ENCODE measurements at places on chromosomes 4 and X.

DNA sequence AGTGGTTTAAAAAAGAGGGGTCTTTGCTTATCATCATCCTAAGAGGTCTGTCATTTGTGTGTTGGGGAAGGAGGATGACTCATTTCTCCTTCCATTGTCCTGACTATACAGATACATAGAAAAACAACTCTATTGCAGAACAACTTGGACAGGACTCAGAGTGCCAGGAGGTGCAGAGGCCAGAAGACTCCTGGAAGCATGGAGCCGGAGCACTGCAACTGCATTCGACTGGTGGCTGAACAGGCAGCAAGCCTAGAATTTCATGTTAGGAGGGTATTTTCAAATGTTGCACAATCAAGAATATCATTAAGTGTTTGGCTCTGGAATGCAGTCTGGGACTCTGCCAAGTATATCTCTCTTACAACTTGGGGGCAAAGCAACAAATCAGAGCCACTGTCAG, 35.0 kb upstream of the MAML3 start:
- no peak for DNase-seq

- no peak for DNase-seq
Measured at GRCh38 chrX:147550217-147550616, 361.5 kb upstream of the FMR1 start.

DNA sequence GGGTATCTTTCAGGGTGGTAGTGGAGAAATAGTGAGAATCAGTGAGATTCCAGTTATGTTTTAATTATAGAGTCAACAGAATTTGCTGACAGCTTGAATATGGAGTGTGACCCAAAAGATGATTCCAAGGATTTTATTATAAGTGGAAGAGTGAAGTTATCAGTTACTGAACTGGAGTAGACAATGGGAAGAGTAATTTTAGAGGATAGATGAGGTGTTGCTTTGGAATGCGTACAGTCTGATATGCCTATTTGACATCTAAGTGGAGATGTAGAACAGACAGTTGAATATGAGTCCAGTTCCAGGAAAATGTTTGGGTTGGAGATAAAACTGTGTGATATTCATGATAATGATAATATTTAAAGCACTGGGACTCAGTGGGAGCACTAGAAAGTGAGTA, 174.2 kb downstream of the MAPK10 start:
- no peak for DNase-seq

DNA sequence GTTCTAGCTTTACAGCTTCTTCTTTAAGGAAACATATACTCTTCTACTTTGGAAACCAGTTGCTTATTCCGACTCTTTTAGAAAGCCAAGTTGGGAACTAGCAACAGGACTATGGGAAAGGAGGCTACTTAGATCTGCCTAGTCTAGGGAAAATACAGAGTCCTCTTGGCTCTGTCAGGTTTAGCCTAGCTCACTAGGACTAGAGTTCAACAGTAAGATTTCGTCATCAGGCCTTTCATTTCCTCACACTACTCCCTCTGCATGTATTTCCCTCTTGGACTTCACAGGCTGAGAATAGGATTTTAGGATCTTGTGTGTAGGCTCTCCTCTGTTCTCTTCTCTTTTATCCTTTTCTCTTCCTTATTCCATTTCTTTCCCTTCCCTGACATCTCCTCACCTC, 409.8 kb downstream of the AR start:
- no peak for DNase-seq

DNA sequence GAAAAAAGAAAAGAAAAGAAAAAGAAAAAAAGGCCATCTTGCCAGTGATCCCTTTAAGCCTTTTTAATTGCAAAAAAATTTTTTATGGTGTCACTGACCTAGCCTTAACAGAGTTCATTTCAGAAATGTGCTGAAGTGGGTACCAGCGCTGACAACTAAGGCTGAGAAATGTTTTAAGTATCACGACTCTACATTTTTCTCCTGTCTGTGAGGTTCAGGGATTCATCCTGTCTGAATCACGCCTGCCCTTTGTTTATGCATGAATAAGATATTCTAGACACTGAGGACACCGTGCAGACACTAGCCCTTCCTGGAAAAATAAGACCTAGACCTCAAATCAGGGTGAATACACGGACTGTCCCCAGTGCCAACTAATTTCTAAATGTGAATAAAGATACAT, 154.4 kb upstream of the NOCT start:
- DNase-seq: no peak

DNA sequence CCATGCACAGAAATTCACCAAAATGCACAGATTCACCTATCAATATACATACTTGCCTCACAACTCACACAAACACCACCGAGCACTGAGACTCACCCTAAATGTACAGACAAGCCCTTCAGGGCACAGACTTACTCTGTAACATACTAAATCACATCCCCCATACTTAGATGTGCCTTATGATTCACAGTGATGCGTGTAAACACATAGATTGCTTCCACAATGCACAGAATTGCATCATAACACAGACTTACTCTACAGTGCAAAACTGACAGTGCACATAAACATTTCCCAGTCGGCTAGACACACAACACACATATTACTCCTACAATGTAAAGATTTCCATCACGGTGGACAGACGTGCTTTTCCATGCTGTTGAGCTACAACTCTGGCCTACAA, 6.2 kb downstream of the LINC00632 start:
- DNase-seq: no peak

DNA sequence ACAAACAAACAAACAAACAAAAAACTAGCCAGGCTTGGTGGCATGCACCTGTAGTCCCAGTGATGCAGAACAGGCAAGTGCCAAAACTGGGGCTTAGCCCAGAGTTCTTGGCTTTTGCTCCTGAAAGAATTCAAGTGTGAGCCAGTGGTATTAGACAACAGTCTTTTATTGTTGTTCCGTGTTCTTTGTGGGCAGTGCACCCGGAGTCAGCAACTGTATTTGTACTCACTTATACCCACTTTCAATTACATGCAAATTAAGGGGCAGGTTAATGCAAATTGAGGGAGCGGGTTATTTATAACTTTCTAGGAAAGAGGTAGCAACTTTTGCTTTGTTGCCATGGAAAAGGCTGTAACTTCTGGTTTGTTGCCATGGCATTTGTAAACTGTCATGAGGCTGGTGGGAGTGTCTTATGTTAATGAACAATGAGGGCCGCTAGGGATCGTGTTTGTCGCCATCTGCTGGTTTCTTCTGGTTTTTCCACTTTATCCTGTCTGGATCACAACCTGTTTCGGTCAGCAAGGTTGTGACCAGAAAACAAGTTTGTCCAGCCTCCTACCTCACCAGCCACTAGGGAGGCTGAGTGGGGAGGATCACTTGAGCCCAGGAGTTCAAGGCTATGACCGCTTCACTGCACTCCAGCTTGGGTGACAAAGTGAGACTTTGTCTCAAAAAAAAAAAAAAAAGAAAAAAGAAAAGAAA, 88.8 kb upstream of the ESX1 start:
- DNase-seq: no peak

DNA sequence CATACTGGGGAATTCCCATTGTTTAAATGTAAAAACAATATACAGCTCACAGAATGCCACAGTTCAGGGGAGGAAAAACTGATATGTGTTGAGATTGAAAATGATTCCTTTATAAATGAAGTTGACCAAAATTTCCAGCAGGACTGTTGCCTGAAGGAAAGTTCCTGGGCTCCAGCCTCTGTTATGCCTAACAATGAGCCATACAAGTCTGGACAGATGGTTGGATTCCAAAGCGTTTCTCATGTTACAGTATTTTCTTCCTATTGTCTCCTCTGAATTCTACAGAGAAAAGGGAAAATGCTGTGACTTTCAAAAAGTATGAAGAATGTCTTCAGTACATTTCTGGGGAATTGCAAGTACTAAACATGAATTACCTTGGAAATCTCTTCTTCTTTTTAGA, 73.3 kb downstream of the ALPK1 start:
- DNase-seq: no peak

DNA sequence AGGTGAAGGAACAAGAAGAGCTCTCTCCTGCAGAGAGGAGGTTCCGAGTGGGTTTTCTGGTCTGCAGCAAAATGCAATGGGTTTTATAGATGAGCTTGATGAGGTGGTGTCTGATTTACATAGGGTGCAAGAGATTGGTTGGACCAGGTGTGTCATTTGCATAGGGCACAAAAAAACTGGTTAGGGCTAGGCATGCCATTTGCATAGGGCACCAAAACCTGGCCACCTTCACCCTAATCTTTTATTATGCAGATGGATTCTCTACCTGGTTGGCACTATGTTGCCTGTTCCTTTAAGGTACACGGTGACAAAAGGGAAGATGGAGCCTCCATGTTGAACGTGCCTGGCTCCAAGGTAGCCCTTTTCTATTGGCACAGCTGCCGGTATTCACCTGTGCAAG, 94.5 kb upstream of the PRKX start:
- DNase-seq: no peak

DNA sequence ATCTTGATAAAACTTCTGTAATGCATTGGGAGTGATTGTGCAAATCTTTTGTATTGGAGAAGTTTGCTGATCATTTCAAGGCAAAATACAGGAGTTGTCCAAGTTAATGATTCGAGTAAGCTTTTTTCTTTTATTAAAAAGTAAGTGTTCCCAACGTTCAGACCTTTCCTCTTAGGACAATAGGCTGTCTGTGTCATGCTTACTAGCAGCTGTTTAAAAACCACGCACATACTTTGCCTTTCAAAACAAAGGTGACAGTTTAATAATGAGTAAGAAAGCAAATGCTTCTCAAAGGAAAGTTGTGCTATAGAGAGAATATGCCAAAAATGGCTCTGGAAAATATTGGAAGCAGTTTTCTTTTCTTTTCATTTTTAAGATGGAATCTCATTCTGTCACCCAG, 11.2 kb downstream of the TRAPPC11 start:
- no peak for DNase-seq

GRCh38 chrX:7552760-7553159, 290.2 kb upstream of the VCX start:
- no peak for DNase-seq

DNA sequence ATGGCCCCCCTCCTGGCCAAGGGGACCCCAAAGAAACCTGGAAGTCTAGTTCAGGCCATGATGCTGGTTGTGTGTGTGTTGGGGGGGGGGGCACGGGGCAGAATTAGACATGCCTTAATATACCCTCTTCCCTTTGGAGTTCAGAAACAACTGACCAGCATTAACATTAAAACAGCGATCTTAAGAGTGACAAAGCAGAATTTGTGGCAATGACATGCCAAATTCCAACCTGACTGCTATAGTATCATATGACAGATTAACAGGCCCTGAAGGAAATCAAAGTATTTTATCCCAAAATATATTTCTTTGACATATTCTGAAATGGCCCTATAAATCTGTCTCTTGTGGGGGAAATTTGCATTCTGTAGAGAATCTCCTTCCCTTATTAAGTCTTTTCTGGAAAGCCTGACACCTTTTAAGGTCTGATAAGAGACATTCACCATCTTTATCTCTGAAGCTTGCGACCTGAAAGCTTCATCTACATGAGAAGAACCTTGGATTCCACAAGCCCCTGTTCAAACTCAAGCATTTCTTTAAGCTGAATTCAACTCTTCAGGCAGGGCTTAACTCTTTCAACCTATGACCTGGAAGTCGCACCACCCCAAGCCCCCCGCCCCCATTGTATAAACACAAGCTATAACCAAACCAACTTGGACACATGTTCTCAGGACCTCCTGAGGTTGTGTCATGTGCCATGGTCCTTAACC, 40.2 kb downstream of the ABCB7 start:
- DNase-seq: no peak

DNA sequence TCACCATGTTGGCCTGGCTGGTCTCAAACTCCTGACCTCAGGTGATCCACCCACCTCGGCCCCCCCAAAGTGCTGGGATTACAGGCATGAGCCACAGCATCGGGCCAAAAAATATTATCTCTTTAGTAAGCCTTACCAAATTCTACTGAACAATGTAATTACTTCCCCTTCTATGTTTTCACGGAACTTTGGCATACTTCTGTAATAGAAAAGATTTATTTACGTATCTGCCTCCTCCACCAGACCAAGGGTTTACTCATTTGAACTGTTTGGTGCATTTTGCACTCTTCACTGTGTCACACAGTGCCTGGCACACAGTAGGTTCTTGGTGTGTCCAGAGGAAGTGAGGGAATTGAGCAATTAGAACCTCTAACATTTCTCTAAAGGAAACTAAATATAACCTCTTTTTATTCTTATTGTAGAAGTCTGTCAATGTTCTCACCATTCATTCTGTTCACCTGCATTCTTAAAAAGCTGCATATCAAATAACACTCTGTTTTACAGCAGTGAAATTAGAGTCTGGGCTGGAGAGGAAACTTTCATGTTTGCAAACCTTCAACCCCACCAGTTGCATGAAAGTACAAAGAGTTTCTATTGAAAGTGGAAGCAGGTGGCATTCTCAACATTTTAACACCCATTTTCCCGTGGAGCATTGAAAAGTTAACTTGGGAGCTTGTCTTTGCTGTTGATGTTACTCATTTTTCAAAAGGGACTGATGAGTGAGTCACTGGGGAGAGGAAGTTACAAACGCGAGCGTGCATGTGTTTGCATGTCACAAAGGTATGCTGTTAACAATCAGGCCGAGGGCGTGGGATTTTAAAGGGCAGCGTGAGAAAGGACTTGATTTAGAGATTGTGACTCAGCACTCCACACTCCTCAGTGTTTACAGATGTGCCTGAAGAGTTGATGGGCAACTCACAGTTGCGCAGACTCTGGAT, 314.1 kb downstream of the STK32B start:
- DNase-seq: no peak

GRCh38 chrX:71616672-71617529, 1.4 kb downstream of the CXCR3 start:
- no peak for DNase-seq

DNA sequence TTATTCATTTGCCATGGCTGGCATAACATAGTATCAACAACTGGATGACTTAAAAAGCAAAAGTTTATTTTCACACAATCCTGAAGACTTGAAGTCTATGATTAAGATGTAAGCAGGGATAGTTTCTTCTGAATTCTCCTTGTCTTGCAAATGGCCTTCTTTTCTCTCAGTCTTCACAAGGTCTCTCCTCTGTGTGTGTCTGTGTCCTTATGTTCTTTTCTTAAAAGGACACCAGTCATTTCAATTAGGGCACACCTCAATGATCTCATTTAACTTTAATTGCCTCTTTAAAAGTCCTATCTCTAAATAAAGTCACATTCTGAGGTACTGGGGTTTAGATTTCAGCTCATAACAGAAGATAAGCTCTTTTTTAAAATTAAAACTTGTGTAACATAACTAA, 399.7 kb downstream of the PABPC4L start:
- no peak for DNase-seq

DNA sequence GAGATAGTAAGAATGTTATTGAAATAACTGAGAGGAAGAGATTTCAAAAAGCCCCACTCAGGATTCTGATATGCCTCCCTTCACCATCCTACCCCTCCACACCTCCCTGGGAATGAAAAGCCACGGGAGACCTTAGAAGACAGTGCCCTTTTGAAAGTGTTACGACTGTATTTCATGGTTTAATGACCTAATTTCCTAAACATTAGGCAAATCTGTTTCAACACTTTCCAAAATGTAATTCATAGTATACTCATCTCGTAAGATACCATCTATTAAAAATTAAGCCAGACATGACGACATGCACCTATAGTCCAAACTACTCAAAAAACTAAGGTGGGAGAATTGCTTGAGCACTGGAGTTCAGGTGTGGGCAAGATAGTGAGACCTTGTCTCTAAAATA, 106.3 kb downstream of the HNRNPD start:
- DNase-seq: no peak
